ENCODE measurements at places on chromosomes 12 and 14.

- H3K4me3 ChIP-seq, result no peak overlapping the region
- no peak for DNase-seq
- no peaks in the 10 kb centered on the region for H3K27me3 ChIP-seq
- no peak overlapping the region for H3K27ac ChIP-seq
Measured at GRCh38 chr12:108638997-108639822, 5.5 kb upstream of the SELPLG start.

GRCh38 chr12:5433845-5434646, 2.1 kb downstream of the NTF3 start:
- H3K27me3 ChIP-seq, result peaks cover 37% of the 10 kb centered on the region
- no peak overlapping the region for H3K27ac ChIP-seq
- H3K36me3 ChIP-seq, result no peaks in the 10 kb centered on the region
- no peak for DNase-seq
- H3K4me3 ChIP-seq, result no peak overlapping the region
- peaks cover 3% of the 10 kb centered on the region for H3K4me1 ChIP-seq

DNA sequence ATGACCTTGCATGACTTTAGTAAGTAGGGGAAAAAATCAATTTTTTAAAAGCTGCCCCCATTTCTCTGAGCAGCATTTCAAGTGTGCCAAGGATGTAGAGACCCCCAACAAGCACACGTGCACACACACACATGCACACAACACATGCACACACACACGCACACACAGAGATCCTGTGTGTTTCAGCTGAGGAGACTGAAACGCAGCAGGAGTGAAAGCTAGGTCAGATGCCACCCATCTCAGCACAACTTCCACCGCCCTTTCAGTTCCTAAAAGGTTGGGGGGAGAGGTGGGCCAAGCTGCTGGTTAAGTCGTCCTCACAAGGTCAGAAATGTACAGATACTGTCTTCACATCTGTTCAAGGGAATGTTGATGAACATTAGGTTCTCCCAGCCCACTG, 13.9 kb downstream of the MYL2 start:
- no peak for DNase-seq
- H3K4me1 ChIP-seq, result no peaks in the 10 kb centered on the region
- H3K27me3 ChIP-seq, result no peaks in the 10 kb centered on the region
- no peak overlapping the region for H3K4me3 ChIP-seq
- no peak overlapping the region for H3K27ac ChIP-seq
- H3K36me3 ChIP-seq, result no peaks in the 10 kb centered on the region

- no peak for DNase-seq
- peaks cover 2% of the 10 kb centered on the region for H3K36me3 ChIP-seq
- H3K27me3 ChIP-seq, result no peaks in the 10 kb centered on the region
- H3K27ac ChIP-seq, result no peak overlapping the region
- no peak overlapping the region for H3K4me3 ChIP-seq
Measured at GRCh38 chr12:91622037-91622436, 439.4 kb upstream of the DCN start.

DNA sequence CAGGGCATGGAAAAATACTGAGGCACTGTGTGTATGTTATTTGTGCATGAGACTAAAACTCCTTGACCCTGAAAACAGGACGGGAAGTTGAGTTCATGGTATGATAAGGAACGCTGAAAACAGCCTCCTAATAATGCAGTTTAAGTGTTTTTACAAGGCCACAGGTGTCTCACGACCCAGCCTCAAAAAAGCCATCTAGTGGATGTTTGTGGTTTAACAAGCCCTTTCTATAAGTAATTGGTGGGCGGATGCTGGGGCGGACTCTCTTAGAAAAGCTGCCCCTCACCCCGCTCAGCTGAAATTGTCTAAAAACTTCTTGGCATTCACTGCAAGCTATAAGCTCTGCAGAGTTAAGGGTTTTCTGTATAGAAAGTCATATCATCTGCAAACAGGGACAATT, 184.5 kb downstream of the NUBPL start:
- H3K27me3 ChIP-seq, result no peaks in the 10 kb centered on the region
- no peak overlapping the region for H3K27ac ChIP-seq
- no peak overlapping the region for H3K4me3 ChIP-seq
- H3K4me1 ChIP-seq, result peaks cover 2% of the 10 kb centered on the region

GRCh38 chr12:65420941-65421340, 142.5 kb downstream of the MSRB3 start:
- H3K4me3 ChIP-seq, result no peak overlapping the region
- H3K36me3 ChIP-seq, result no peaks in the 10 kb centered on the region
- H3K27ac ChIP-seq, result no peak overlapping the region

DNA sequence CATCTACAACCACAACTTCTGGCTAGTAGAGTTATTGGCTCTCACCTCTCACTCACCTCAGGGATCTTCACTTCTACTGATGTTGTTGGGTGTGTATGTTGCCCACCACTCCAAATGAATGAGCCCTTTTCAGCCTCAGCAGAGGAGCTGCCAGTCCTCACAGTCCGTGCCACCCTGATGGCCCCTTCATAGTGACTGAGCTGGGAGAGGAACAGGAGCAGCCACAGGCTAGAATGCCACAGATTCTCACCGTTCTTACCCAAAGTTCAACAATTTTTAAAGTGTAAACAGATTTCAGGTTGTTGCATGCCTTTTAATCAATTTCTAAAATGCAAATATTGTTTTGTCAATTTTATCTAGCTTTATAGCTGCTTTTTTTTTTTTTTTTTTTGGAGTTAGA, 74.5 kb upstream of the DNM1L start:
- no peaks in the 10 kb centered on the region for H3K36me3 ChIP-seq
- H3K27me3 ChIP-seq, result no peaks in the 10 kb centered on the region
- H3K4me1 ChIP-seq, result peaks cover 12% of the 10 kb centered on the region

GRCh38 chr12:12180136-12180535, 86.7 kb downstream of the LRP6 start:
- DNase-seq, result no peak
- no peaks in the 10 kb centered on the region for H3K36me3 ChIP-seq
- H3K4me3 ChIP-seq, result no peak overlapping the region
- no peaks in the 10 kb centered on the region for H3K4me1 ChIP-seq

GRCh38 chr14:69460093-69460701, 24.3 kb upstream of the PLEKHD1 start:
- no peaks in the 10 kb centered on the region for H3K4me1 ChIP-seq
- H3K4me3 ChIP-seq, result no peak overlapping the region
- H3K36me3 ChIP-seq, result peaks cover 9% of the 10 kb centered on the region
- DNase-seq, result peak; percentile 77

DNA sequence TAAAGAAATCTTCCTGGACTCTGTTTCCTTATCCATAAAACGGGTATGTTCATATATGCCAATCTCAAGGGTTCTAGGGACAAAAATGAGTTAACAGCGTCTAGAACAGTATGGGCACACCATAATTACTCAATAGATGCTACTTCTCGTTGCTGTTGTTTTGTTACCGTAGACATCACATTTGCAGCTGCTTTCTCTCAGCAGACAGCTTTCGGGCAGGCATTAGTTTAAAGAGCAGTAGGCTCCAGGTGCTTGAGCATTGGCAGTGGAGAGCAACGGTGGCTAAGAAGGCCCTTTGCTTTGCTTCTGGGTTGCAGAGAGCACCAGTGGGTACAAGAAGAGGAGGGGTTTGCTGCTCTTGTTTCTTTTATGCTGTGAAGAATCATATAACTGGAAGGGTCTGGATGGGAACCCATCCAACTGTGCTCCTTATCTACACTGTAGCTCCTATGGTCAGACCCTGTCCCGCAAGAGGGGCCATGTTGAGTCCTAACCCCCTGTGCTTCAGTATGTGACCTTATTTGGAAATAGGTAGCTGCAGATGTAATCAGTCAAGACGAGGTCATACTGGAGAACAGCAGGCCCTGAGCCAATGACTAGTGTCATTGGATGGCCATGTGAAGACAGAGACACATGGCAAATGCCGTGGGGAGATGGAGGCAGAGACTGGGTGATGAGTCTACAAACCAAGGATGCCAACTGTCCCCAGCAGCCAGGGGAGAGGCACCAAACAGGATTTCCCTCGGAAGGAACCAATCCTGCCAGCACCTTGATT, 120.0 kb downstream of the RBM19 start:
- no peaks in the 10 kb centered on the region for H3K36me3 ChIP-seq
- no peaks in the 10 kb centered on the region for H3K27me3 ChIP-seq
- H3K4me1 ChIP-seq, result no peaks in the 10 kb centered on the region
- H3K4me3 ChIP-seq, result no peak overlapping the region
- no peak overlapping the region for H3K27ac ChIP-seq
- no peak for DNase-seq

DNA sequence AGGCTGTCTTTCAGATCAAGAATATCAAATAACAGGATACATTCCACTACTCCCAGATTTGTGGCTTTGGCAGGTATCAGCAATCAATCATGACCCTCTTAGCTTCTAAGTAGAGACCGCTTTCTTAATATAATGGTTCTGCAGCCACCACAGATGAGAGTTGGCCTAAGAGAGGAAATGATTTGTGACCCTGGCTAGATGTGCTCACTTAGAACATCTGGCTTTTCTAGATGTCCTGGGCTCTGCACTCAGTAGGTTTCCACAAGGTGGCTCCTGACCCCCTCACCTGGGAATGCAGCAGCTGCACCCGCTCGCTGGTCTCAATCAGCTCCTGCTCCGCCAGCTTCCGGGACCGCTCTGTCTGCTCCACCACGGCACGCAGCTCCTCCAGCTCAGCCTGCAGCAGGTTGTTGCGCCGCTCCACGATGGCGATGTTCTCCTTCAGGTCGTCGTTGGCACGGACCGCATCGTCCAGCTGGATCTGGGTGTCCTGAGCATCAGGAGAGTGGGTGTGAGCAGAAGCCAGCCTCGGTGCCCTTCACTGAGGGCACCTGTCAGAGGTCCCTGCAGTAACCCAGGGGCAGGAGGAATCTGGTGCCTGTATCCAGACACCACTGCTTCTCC, 8.9 kb downstream of the CMTM5 start:
- no peak overlapping the region for H3K4me3 ChIP-seq
- no peaks in the 10 kb centered on the region for H3K4me1 ChIP-seq
- no peak overlapping the region for H3K27ac ChIP-seq
- no peaks in the 10 kb centered on the region for H3K36me3 ChIP-seq

- H3K36me3 ChIP-seq, result no peaks in the 10 kb centered on the region
- H3K4me3 ChIP-seq, result peak overlapping the region; percentile 69
- peaks cover 17% of the 10 kb centered on the region for H3K4me1 ChIP-seq
- DNase-seq, result no peak
- H3K27me3 ChIP-seq, result peaks cover 67% of the 10 kb centered on the region
- no peak overlapping the region for H3K27ac ChIP-seq
Measured at GRCh38 chr14:58151133-58152013, 640 bp downstream of the ARMH4 start.

- H3K4me3 ChIP-seq, result no peak overlapping the region
- peaks cover 6% of the 10 kb centered on the region for H3K36me3 ChIP-seq
- H3K27ac ChIP-seq, result no peak overlapping the region
Measured at GRCh38 chr12:67367843-67368242, 98.7 kb downstream of the CAND1 start.

DNA sequence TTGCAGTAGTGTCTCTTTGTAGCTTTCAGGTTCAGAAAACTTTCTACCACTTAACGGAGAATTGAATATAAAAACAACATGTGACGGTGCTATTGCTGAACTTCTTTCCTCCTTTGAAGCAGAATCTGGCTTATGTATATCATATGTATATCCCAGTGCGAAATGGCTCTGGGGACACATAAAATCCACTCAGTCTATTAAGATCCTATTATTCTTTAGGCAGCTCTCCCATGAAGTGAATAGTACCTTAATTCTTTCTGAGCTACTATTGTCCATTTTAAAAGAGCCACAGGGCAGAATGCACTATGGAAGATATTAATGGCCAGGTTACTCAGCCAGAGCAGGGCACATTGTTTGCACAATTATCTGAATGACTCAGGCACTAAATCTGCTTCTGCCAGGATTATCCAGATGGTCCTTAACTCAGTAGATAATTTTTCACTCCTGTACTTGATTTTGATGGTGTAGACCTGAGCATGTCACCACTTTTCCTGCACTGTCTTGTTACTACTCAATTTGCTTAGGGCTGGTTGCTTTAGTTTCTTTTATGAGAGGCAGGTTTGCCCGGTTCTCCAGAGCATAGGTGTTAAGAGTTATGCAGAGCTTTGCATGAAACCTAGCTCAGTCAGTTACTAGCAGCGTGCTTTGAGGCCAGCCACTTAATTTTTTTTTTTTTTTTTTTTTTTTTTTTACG, 5.5 kb downstream of the CNTN1 start:
- peaks cover 16% of the 10 kb centered on the region for H3K27me3 ChIP-seq
- no peaks in the 10 kb centered on the region for H3K36me3 ChIP-seq
- no peaks in the 10 kb centered on the region for H3K4me1 ChIP-seq
- no peak for DNase-seq
